Spleen (tissue), 13 donors: ENCODE measurements at places on chromosomes 11 and 22. TPM values are rescaled to one million over a fixed set of nuclear protein-coding genes. Genes with fewer than 3 reads are reported as not detected.

Gene OR51I2
- not detected for total RNA-seq

Gene OR52A1
- not detected for total RNA-seq

Gene AP5B1
- 28.9 TPM for total RNA-seq

Gene EWSR1
- total RNA-seq = 274 TPM

Gene PDE2A
- 584 TPM for total RNA-seq

Gene ACRV1
- total RNA-seq = not detected

Gene ZC3H12C
- 5.0 TPM for total RNA-seq

Gene KCNQ1
- 18.3 TPM for total RNA-seq

Gene ABCC8
- 0.52 TPM for total RNA-seq

Gene THOC5
- total RNA-seq = 44.6 TPM

Gene CYB5R3
- 61.7 TPM for total RNA-seq

Gene NCAM1
- total RNA-seq = 8.1 TPM

Gene KCNK7
- 0.63 TPM for total RNA-seq
